ENCODE measurements at places on chromosomes 7 and 10.
A peak's percentile ranks its signal among the peaks of the same experiment; 100 is the strongest.

- DNase-seq: no peak
Observed at GRCh38 chr7:137335814-137336213, 7.7 kb downstream of the PTN start.

DNA sequence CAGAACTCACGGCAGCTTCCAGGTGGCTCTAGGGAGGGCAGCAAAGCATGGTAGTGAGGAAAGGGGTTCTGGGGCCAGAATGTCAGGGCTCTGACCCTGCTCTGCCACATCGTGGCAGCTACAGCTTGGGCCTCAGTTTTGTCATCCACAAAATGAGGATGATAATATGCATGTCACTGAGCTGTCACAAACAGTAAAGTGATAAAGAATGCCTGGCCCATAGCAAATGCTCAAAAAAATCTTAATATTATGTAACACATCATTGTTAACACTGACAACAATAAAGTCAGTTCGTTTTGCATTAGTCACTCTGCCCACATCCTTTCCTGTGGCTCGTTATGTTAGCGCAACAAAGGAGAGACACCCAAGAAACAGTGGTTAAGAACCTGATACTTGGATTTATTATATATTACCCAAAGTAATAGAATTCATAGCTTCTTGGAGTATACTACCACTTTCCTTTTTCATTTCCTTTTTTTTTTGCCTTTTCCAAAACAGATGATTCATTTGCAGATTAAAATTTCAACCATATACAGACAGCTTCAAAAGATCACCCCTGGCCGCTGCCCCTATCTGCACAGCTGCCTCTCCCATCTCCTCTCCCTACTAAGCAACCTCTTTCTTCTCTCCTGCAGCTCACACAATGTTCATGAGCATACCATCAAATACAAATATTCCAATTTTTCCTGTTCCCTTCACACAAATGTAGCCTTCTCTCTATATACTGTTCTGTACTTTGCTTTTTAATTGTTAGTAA, 45.5 kb upstream of the DDC start:
- DNase-seq: no peak

DNA sequence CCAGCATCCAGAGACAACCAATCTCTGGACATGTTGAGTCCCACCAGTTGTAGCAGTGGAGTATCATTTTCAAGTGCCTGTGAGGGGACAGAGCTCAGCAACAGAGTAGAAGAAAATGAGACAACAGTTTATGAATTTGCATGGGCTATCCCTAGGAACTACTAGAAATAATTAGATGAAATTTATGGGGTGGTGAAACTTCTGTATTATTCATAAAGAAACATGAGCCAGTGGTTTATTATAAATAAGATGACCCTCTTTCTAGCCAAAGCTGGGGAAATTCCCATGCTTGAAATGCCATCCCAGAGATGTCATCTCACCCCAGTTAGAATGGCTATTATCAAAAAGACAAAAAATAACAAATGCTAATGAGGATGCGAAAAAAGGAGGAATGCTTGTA, 55.1 kb upstream of the ITGB8 start:
- no peak for DNase-seq

- no peak for DNase-seq
Observed at GRCh38 chr10:77710081-77710551, 72.5 kb upstream of the KCNMA1 start.

GRCh38 chr10:46255801-46256747, 30.7 kb upstream of the ANTXRL start:
- DNase-seq: peak; percentile 67

DNA sequence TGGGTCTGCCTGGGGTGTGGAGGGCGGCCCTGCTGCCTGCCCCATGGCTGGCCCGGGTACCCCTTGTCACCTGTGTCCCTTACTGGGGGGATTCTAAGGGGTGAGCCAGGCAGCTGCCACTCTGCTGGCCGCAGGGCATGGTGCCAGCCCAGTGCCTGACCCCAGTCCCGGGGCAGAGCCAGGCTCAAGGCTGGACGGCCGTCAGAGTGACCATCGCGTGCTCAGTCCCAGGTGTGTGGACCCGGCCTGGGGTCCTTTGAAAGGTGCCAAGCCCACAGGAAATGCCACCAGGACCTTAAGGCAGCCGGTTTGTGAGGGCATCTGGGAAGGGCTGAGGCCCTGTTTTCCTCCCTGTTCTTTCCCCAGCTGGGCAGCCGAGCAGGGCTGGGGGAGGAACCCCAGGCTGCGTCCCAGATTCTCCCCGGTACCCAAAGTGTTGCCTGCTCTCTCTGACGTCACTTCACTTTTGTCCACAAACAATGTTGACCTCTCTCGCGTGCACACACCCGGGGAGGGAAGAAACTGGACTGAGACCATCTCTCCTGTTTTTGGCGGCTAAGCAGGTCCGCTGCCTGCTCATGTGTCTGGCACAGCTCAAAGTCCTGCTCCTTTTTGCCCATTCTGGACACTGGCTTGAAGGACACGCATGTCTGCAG, 37.6 kb downstream of the PAPOLB start:
- no peak for DNase-seq

GRCh38 chr7:83681200-83681778, 32.4 kb upstream of the SEMA3E start:
- DNase-seq: no peak

- DNase-seq: no peak
Observed at GRCh38 chr10:92829042-92829785, 19.1 kb upstream of the EXOC6 start.
